Endothelial cell of umbilical vein (primary cell): ENCODE measurements at places on chromosomes 12 and 14. TPM values are rescaled to one million over a fixed set of nuclear protein-coding genes. Genes with fewer than 3 reads are reported as not detected.

The RPL10L gene
- not detected in 2 replicates for total RNA-seq

The PLEKHG7 gene
- not detected in 2 replicates for total RNA-seq

The RABGGTA gene
- total RNA-seq, result 29.3 and 29.5 TPM in 2 replicates

The IQSEC3 gene
- not detected in 2 replicates for total RNA-seq

The PPP2R5E gene
- total RNA-seq, result 51.1 and 52.5 TPM in 2 replicates

DNA sequence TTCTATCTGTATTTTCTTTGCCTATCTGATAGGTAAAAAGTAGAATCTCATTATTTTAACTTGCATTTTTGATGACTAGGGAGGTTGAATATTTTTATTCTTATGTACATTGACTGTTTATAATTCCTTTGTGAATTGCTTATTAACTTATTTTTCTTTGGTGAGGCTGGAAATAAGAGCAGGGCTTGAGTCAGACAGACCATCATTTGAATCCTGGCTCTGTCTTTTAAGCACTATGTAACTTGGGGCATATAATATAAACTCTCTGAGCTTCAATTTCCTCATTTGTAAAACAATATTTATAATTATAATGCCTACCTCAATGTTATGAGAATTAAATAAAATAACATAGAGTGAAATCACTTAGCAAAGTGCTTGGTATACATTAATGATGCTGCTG is 108.9 kb downstream of the MSRB3 start:
- no peak overlapping the region for H3K4me3 ChIP-seq
- no peak overlapping the region for H3K27ac ChIP-seq
- H3K27me3 ChIP-seq, result no peaks in the 10 kb centered on the region
- H3K36me3 ChIP-seq, result no peaks in the 10 kb centered on the region
- no peaks in the 10 kb centered on the region for H3K4me1 ChIP-seq

DNA sequence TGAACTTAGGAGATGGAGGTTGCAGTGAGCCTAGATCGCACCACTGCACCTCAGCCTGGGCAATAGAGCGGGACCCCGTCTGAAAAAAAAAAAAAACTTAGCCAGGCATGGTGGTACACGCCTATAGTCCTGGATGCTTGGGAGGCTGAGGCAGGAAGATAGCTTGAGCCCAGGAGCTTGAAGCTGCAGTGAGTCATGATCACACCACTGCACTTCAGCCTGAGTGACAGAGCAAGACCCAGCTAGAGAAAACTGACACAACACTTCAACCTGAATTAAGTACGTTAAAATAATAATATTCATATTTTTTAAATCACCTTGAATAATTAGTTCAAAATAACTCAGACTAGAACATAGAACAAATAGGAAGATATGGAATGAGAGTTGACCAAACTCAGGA is 5.7 kb upstream of the CATSPERB start:
- H3K4me1 ChIP-seq, result no peaks in the 10 kb centered on the region
- H3K27me3 ChIP-seq, result no peaks in the 10 kb centered on the region
- H3K36me3 ChIP-seq, result no peaks in the 10 kb centered on the region
- no peak overlapping the region for H3K4me3 ChIP-seq
- no peak for DNase-seq

DNA sequence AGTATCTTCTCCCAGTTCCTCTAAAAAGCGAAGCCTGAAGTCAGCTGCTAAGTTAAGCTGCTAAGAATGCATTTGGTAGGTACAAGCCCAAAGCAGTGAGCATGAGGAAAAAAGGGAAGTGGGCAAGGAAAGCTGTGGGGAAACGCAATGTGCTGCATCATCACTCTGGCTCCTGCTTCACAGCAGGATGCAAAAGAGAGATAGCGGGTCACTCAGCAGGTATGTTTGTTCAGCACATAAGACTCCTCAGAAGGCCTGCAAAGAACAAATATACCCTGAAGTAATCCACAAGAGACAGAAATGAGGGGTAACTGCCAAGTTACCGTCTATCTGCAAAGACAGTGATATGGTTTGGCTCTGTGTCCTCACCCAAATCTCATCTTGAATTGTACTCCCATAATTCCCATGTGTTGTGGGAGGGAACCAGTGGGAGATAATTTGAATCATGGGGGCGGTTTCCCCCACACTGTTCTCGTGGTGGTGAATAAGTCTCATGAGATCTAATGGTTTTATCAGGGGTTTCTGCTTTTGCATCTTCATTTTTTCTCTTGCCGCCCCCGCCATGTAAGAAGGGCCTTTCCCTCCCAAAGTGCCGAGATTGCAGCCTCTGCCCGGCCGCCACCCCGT is 127.4 kb upstream of the EGLN3 start:
- H3K4me3 ChIP-seq, result no peak overlapping the region
- H3K27me3 ChIP-seq, result no peaks in the 10 kb centered on the region
- H3K4me1 ChIP-seq, result peaks cover 4% of the 10 kb centered on the region
- no peak for DNase-seq
- H3K36me3 ChIP-seq, result no peaks in the 10 kb centered on the region
- no peak overlapping the region for H3K27ac ChIP-seq

- no peaks in the 10 kb centered on the region for H3K4me1 ChIP-seq
- peaks cover 4% of the 10 kb centered on the region for H3K36me3 ChIP-seq
- DNase-seq, result no peak
- H3K27ac ChIP-seq, result no peak overlapping the region
Observed at GRCh38 chr12:5567016-5567725, 135.3 kb downstream of the NTF3 start.

DNA sequence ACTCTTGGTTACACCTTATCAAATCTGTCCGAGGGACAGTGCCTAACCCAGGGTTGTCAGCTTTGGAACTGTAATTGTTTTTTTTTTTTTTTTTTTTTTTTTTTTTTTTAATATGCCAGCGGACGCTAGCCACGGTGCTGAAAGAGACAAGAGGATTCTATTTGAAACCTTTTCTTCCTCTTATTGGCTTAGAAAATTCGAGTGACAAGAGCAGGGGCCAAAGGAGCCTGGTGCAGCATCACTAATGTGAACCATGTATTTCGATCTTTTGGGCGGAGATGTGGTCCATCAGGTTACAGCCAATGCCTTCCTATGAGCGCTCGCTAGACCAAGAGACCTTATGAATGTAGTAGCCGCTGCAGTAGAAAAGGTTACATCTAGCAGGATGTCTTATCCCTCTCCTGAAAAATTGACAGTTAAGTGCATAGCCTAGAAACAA is 922 bp downstream of the PTPRR start:
- peaks cover 6% of the 10 kb centered on the region for H3K27me3 ChIP-seq
- no peaks in the 10 kb centered on the region for H3K36me3 ChIP-seq
- no peak overlapping the region for H3K27ac ChIP-seq
- no peaks in the 10 kb centered on the region for H3K4me1 ChIP-seq

DNA sequence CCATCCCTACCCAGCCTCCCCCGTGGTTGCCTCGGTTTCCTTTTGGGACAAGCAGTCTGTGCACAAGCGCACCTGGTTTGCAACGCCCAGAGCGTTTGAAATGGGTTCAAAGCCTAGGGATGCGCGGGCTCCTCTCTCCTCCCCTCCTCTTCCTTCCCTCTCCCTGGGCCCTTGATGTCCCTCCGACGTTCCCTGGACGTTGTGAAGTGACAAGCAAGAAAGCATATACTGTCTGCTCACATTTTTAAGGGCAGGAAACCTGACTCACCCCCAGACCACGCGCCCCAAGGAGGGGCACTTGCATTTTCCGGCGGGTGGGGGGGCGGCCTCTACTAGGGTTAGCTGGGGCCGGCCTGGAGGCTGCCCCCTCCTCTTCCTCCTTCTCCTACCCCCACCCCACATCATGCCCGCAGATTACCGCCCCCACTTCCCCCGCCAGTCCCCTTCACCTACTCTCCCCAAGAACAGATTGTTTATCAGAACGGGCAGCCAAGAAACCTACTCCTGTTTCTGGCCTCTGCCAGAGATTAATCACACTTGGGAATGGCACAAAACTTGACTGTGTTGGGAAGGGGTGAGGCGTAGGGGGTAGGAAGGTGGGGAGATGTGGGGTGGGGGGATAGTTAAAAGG is 9.5 kb upstream of the IRF2BPL start:
- H3K36me3 ChIP-seq, result no peaks in the 10 kb centered on the region
- H3K27ac ChIP-seq, result peak overlapping the region; percentile 79
- DNase-seq, result peak; percentile 58
- no peaks in the 10 kb centered on the region for H3K27me3 ChIP-seq
- H3K4me1 ChIP-seq, result peaks cover 73% of the 10 kb centered on the region
- no peak overlapping the region for H3K4me3 ChIP-seq

DNA sequence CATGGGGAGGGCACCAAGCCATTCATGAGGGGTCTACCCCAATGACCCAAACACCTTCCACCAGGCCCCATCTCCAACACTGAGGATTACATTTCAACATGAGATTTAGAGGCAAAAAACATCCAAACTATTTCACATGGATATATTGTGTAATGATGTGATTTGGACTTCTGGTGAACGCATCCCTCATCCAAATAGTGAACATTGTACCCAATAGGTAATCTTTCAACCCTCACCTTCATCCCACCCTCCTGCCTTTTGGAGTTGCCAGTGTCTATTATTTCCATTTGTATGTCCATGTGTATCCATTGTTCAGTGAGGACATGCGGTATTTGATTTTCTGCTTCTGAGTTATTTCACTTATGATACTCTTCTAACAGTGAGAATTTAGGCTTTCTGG is 16.1 kb upstream of the GAS2L3 start:
- no peak overlapping the region for H3K27ac ChIP-seq
- no peak overlapping the region for H3K4me3 ChIP-seq
- peaks cover 3% of the 10 kb centered on the region for H3K4me1 ChIP-seq
- no peak for DNase-seq
- peaks cover 2% of the 10 kb centered on the region for H3K27me3 ChIP-seq

GRCh38 chr12:114732426-114733030 is 48.6 kb upstream of the TBX3 start:
- H3K4me3 ChIP-seq, result no peak overlapping the region
- H3K27me3 ChIP-seq, result peaks cover 1% of the 10 kb centered on the region
- DNase-seq, result no peak
- no peak overlapping the region for H3K27ac ChIP-seq

DNA sequence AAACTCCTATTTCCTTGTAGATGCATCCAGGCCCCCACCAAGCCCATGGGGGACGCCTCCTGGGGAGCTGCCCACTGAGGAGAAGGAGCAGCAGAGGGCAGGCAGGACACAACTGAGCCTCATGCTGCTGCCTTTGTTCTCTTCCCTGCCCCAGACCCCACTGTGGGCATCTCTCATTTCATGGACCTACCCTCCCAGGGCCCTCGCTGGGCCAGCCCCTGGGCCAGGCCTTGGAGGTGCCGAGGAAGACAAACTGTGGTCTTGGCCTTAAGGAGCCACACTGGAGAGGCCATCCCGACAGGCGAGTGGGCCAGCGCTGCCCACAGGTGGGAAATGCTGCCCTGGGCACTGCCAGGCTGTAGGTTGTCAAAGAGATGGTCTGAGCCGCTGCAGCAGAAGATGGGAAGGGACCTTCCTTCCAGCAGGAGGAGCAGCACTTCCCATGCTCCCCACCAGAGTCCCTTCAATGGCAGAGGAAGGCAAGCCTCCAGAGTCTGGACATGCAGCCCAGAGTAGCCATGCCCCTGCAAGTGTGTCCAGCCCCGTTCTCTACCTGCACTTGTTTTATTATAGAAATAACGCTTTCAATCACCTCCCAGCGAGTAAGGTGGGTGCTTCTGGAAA is 147.4 kb downstream of the BCL11B start:
- H3K27me3 ChIP-seq, result no peaks in the 10 kb centered on the region
- H3K4me1 ChIP-seq, result no peaks in the 10 kb centered on the region
- no peak overlapping the region for H3K4me3 ChIP-seq
- no peak overlapping the region for H3K27ac ChIP-seq
- no peaks in the 10 kb centered on the region for H3K36me3 ChIP-seq
- DNase-seq, result no peak
